ENCODE measurements at places on chromosomes 11 and 22. TPM values are rescaled to one million over a fixed set of nuclear protein-coding genes. Genes with fewer than 3 reads are reported as not detected.

OR2AG2 gene
- total RNA-seq = not detected

DNA sequence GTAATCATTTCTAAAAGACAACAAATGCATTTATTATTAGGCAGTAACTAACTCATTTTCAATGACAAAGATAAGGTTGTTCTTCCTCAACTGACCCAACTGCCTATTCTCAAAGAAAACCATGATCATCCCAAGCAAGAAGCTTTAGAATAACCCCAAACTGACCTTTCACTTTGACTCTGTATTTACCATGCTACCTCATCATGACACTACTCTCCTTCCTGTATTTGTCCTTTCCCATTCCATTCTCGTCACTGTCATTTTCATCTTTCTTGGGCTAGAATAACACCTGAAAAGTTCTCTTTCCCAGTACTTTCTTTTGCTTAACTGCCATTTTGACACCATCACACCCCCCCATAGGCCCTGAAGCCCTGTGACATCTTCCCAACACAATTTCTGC, 48.3 kb downstream of the TCF20 start:
- no peak overlapping the region for H3K4me3 ChIP-seq
- peaks cover 18% of the 10 kb centered on the region for H3K4me1 ChIP-seq
- no peaks in the 10 kb centered on the region for H3K27me3 ChIP-seq
- no peaks in the 10 kb centered on the region for H3K36me3 ChIP-seq
- DNase-seq = no peak

OR4A15 gene
- not detected for total RNA-seq

DNA sequence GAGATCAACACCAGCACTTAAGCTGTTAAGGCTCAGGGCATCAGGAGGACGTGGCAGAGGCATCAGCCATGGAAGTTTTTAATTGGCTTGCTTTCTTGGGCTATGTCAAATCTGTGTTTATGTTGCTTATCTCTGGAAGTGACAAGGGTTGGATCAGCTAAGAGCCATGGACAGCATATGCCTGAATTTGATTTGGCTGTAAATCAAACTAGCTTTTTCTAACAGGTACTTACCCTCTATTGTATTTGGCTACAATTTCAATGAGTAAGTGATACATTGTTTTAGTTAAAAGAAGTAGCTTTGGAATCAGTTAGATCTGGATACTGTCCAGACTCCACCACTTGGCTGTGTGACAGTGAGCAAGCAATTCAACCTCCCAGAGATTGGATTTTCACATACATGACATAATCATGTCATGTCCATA, 936.6 kb downstream of the OPCML start:
- H3K36me3 ChIP-seq = no peaks in the 10 kb centered on the region
- no peaks in the 10 kb centered on the region for H3K27me3 ChIP-seq
- no peak overlapping the region for H3K4me3 ChIP-seq
- H3K27ac ChIP-seq = no peak overlapping the region

GRCh38 chr11:120977266-120978137, 46.4 kb upstream of the TBCEL start:
- no peak overlapping the region for H3K27ac ChIP-seq
- H3K4me1 ChIP-seq = no peaks in the 10 kb centered on the region
- peak; percentile 20 for DNase-seq
- peaks cover 18% of the 10 kb centered on the region for H3K27me3 ChIP-seq
- H3K4me3 ChIP-seq = no peak overlapping the region
- H3K36me3 ChIP-seq = no peaks in the 10 kb centered on the region

DNA sequence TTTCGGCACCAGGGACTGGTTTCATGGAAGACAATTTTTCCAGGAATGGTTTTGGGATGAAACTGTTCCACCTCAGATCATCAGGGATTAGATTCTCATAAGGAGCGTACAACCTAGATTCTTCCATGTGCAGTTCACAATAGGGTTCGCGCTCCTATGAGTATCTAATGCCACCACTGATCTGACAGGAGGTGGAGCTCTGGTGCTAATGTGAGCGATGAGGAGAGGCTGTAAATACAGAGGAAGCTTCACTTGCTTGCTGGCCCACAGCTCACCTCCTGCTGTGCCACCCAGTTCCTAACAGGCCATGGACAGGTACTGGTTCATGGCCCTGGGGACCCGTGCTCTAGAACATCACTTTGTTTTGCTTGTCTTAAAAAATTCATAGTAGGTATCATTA, 41.8 kb upstream of the AMPD3 start:
- no peaks in the 10 kb centered on the region for H3K36me3 ChIP-seq
- H3K4me3 ChIP-seq = no peak overlapping the region
- no peaks in the 10 kb centered on the region for H3K27me3 ChIP-seq
- H3K4me1 ChIP-seq = no peaks in the 10 kb centered on the region
- H3K27ac ChIP-seq = no peak overlapping the region

DNA sequence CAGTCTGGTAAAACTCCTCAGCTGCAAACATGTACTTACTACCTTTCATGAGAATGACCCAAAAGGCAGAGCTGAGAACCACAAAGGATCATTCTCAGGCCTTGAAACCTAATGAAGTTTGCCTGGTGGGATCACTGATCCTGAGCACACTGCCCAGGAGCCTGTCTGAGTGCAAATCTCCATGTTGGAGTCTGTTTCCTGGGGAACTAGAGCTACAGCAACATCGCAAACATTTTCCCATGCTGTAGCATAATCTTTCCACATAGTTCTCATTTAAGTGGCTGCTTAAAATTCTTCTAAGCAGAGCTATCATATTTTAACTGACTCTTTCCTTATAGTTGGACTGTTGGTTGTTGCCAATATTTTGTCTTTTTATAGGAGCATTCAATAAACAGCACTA, 58.5 kb downstream of the GUCY1A2 start:
- H3K36me3 ChIP-seq = no peaks in the 10 kb centered on the region
- H3K27ac ChIP-seq = no peak overlapping the region
- DNase-seq = peak; percentile 49

DNA sequence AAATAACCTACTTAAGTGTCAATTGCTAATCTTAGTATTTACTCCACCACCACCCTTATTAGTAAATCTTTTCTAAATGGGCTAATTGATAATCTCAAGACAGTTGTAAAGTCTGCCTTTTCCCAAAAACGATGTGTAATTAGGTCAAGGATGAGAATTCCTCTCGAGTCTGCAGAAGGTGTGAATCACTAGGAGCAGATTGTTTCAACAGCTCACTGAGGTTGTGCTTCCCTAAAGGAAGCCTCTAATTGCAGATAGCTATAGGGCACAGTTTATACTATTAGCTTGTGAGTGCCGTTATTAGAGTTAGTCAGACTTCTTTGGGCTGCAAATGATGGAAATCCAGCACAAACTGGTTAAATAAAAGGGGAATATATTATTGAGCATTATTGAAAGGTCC, 84.9 kb downstream of the C11orf91 start:
- H3K4me1 ChIP-seq = no peaks in the 10 kb centered on the region
- no peak overlapping the region for H3K27ac ChIP-seq
- no peaks in the 10 kb centered on the region for H3K36me3 ChIP-seq
- no peak for DNase-seq
- H3K4me3 ChIP-seq = no peak overlapping the region

- H3K27me3 ChIP-seq = peaks cover 41% of the 10 kb centered on the region
- DNase-seq = no peak
- no peak overlapping the region for H3K4me3 ChIP-seq
- no peaks in the 10 kb centered on the region for H3K4me1 ChIP-seq
Measured at GRCh38 chr11:45607995-45608394, 57.4 kb downstream of the CHST1 start.

SLCO2B1 gene
- total RNA-seq = 68.2 TPM

- no peak for DNase-seq
- H3K36me3 ChIP-seq = no peaks in the 10 kb centered on the region
- H3K4me1 ChIP-seq = no peaks in the 10 kb centered on the region
- H3K4me3 ChIP-seq = no peak overlapping the region
- H3K27ac ChIP-seq = no peak overlapping the region
Measured at GRCh38 chr11:30717641-30718040, 131.5 kb upstream of the MPPED2 start.

BACE1 gene
- 15.6 TPM for total RNA-seq

MISFA gene
- 1.3 TPM for total RNA-seq

GRCh38 chr11:59076876-59077571, 9.1 kb upstream of the GLYATL1B start:
- H3K27me3 ChIP-seq = peaks cover 12% of the 10 kb centered on the region
- H3K4me3 ChIP-seq = no peak overlapping the region
- no peak for DNase-seq
- H3K27ac ChIP-seq = no peak overlapping the region
- no peaks in the 10 kb centered on the region for H3K36me3 ChIP-seq

GRCh38 chr11:61917334-61918109, at the start of gene RAB3IL1:
Gene RAB3IL1, minus strand, starts transcription at chr11:61917566. Its CDS starts 199 bp downstream, at chr11:61917367.
- H3K36me3 ChIP-seq = no peaks in the 10 kb centered on the region
- H3K27ac ChIP-seq = peak within 1 kb of the TSS; percentile 73
- peaks cover 48% of the 10 kb centered on the region for H3K27me3 ChIP-seq
- DNase-seq = peak; percentile 56
- peak within 1 kb of the TSS; percentile 60 for H3K4me3 ChIP-seq
- H3K4me1 ChIP-seq = peaks cover 48% of the 10 kb centered on the region

GRCh38 chr11:34268906-34269430, 88.8 kb downstream of the ABTB2 start:
- no peak overlapping the region for H3K4me3 ChIP-seq
- no peaks in the 10 kb centered on the region for H3K36me3 ChIP-seq
- no peaks in the 10 kb centered on the region for H3K27me3 ChIP-seq
- H3K4me1 ChIP-seq = no peaks in the 10 kb centered on the region
- H3K27ac ChIP-seq = no peak overlapping the region

DNA sequence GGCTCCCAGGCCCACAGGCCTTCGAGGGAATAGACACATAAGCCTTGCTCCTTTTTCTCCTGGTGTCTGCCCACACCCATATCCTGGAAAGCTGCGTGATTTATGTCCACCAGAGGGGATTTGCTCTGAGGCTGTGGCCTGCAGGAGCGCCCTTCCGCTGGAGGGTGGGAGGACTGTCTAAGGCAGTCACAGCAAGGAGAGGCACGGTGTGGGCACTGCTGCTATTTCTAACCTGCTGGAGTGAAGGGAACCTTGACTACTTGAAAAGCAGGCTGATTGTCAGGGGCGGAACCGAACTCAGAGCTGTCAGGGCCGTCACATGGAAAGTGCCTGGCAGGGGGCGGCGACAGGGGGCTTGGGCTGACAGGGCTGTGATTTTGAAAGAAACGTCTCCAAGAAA, 3.7 kb downstream of the UPB1 start:
- DNase-seq = no peak
- no peak overlapping the region for H3K4me3 ChIP-seq
- peaks cover 17% of the 10 kb centered on the region for H3K27me3 ChIP-seq
- H3K4me1 ChIP-seq = peaks cover 19% of the 10 kb centered on the region
- no peak overlapping the region for H3K27ac ChIP-seq

GP1BB gene
- 2.4 TPM for total RNA-seq

- H3K27me3 ChIP-seq = no peaks in the 10 kb centered on the region
- peak overlapping the region; percentile 49 for H3K27ac ChIP-seq
- H3K4me3 ChIP-seq = no peak overlapping the region
- DNase-seq = peak; percentile 83
- no peaks in the 10 kb centered on the region for H3K36me3 ChIP-seq
Measured at GRCh38 chr11:26947379-26947844, 46.5 kb upstream of the FIBIN start.

DNA sequence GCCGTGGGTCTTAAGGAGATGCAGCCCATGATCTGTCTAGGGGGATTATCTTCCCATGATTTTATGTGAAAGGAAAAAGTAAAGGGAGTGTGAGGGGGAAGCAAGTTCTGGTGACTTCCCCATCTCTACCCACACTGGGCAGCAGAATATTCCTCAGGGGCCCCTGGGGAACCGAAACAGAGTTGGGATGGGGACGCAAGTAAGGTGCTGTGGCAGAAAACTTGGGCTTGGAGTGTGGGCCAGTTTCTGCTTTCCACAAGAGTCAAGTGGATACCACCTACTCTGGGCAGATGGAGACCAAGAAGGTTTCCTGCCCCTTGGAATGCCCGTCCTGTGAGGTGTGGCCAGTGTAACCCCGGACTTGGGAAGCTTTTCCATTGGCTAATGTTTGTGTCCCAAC, 64.4 kb downstream of the SGSM3 start:
- peaks cover 50% of the 10 kb centered on the region for H3K36me3 ChIP-seq
- H3K27me3 ChIP-seq = no peaks in the 10 kb centered on the region
- no peak overlapping the region for H3K27ac ChIP-seq

DNA sequence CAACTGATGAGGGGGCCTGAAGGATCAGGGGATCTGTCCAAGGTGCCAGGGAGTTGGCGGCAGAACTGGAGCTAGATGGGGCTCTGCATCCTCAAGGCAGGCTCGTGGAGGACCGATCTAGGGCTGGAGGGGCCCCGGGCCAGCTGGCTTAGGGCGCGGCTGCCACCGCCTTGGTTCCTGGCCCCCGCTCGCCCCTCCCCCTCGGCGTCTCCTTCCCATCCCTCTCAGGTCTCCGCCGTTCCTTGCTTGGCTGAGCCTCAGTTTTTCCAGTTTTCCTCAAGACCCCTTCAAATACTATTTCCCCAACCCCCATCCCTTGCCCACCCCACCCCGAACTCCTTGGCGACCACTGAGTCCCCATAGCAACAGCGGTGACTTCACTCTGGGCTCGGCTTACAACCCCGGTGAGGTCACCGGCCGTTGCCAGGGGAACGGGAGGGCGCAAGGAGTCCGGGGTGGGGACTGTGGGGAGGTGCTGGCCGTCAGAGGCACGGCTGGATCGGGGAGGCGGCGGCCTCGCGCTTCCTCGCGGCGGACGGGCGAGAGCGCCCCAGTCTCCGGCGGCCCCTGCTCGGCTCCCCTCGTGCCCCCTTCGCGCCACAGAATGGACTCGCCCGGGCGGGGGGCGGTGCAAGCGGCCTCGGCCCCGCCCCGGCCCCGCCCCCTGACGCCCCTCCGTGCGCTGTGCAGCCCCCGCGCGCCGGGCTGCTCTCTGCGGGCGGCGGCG, 7.5 kb downstream of the FREY1 start:
- peak overlapping the region; percentile 82 for H3K27ac ChIP-seq
- peaks cover 13% of the 10 kb centered on the region for H3K27me3 ChIP-seq
- peaks cover 24% of the 10 kb centered on the region for H3K36me3 ChIP-seq
- DNase-seq = peak; percentile 96
- peaks cover 21% of the 10 kb centered on the region for H3K4me1 ChIP-seq

KCNJ1 gene
- total RNA-seq = not detected

GRCh38 chr11:11909727-11910126, 68.0 kb downstream of the USP47 start:
- no peak overlapping the region for H3K4me3 ChIP-seq
- no peak overlapping the region for H3K27ac ChIP-seq
- no peaks in the 10 kb centered on the region for H3K27me3 ChIP-seq
- peaks cover 36% of the 10 kb centered on the region for H3K36me3 ChIP-seq
- H3K4me1 ChIP-seq = no peaks in the 10 kb centered on the region

DNA sequence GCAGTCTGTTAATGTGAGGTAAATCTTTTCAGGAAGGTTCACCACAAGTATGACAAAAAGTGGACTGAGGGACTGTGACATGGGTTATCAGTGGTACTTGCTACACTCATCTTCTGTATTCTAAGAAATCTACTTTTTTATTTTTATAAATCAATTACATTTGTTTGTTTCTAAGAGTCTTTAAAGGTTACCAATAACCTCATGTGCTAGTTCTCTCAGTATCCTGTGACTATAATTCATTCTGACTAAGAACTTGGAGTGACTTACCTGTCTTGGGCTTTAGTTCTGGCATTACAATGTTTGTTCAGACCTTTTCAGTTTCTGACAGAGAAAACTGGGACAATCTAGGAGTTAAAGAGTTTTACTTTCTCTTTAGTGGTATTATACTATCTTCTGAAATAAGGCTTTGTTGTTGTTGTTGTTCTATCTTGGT, 108.4 kb downstream of the PDE3B start:
- no peaks in the 10 kb centered on the region for H3K27me3 ChIP-seq
- no peaks in the 10 kb centered on the region for H3K36me3 ChIP-seq
- H3K4me3 ChIP-seq = no peak overlapping the region
- no peak for DNase-seq
